ENCODE measurements at places on chromosomes 16 and 17.
A peak's percentile ranks its signal among the peaks of the same experiment; 100 is the strongest.

DNA sequence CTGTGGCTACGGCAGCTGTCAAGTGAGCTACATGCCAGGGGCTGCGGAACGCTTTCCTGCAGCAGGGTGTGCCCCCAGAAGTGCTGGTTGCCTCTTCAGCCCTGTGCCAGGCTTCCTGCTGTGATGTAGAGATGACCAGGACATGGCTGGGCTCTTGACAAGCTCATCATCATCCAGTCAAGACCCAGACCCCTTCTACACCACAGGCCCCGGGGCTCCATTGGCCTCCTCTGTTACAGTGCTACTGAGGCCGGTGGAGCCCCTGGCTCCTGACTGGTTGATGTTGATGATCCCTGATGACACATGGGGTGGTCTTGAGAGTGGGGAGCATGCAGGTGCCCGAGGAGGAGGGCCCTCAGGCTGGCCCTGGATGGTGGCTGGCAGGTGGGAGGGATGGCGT lies 50.1 kb downstream of the B9D1 start:
- no peak for DNase-seq

- no peak for DNase-seq
Observed at GRCh38 chr16:61897657-61898056, 138.6 kb downstream of the CDH8 start.

DNA sequence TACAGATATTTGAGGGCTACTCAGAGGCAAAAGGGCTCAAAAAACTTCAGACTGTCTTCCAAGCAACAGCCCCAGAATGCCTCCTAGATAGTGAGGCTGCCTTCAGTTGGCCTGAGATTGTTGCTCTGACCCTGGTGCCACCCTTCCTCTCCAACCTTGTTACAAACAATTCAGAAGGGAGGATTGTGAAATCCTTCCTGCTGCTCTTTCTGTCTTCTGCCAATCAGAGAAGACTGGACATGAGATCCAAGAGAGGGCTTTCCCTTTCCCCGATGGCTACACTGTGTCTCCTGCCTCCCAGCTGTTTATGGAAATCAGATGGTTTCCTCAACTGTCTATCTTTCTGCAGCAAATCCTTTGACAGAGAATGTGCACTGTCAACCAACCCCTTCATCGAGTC lies 419.9 kb downstream of the CDH13 start:
- DNase-seq = no peak

GRCh38 chr17:614653-615546 lies 99.7 kb downstream of the VPS53 start:
- DNase-seq = no peak

DNA sequence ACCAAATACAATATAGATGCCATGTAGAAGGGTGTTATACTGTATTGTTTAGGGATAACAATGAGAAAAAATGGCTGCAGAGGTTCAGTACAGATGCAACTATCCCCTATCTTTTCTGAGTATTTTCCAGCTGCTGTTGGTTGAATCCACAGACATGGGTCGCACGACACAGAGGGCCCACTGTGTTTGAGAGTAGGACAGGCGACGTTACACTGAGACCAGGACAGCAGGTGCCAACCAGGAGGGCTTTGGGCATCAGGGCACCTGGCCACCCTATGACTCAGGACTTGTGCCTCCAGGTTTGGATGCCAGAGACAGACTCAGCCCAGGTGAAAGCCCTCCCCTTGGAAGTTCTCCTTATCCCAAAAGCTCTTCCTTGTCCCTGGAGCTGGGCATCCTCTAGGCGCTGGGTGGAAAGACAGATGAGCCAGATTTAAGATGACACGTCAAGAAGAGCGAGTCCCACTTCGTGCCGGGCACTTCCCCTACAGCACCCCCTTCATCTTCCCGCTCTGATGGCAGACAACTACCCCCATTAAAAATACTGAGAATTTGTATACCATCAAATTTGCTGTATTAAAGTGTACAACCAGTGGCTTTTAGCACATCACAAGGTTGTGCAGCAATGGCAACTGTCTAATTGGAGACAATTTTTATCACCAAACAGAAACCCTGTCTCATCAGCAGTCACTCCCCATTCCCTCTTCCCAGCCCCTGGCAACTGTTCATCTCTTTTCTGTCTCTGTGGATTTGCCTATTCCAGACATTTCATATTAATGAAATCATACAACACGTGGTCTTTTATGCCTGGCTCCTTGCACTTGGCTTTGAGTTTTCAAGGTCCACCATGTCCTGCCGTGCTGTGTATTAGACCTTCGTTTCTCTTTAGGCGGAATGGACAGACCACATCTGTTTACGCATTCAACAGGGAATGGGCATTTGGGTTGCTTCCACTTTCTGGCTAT lies 30.6 kb downstream of the TNFRSF13B start:
- no peak for DNase-seq

DNA sequence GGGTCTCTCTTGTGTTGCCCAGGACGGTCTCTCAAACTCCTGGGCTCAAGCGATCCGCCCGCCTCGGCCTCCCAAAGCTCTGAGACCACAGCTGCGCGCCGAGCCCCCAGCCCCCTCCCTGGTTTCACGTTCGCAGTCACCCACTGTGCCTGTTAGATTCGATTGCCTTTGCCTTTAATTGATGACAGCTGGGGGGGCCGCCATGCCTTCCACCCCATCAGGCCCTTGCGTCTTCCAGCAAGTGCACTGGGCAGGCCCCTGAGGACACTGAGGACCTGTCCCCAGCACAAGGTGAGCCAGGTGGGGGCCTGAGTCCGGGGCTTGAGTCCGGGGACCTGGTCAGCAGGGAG lies 3.3 kb downstream of the IGFALS start:
- no peak for DNase-seq

GRCh38 chr17:70314506-70314905 lies 145.2 kb downstream of the KCNJ2 start:
- DNase-seq = no peak

- DNase-seq = no peak
Observed at GRCh38 chr16:89010210-89010925, 33.4 kb upstream of the CBFA2T3 start.

DNA sequence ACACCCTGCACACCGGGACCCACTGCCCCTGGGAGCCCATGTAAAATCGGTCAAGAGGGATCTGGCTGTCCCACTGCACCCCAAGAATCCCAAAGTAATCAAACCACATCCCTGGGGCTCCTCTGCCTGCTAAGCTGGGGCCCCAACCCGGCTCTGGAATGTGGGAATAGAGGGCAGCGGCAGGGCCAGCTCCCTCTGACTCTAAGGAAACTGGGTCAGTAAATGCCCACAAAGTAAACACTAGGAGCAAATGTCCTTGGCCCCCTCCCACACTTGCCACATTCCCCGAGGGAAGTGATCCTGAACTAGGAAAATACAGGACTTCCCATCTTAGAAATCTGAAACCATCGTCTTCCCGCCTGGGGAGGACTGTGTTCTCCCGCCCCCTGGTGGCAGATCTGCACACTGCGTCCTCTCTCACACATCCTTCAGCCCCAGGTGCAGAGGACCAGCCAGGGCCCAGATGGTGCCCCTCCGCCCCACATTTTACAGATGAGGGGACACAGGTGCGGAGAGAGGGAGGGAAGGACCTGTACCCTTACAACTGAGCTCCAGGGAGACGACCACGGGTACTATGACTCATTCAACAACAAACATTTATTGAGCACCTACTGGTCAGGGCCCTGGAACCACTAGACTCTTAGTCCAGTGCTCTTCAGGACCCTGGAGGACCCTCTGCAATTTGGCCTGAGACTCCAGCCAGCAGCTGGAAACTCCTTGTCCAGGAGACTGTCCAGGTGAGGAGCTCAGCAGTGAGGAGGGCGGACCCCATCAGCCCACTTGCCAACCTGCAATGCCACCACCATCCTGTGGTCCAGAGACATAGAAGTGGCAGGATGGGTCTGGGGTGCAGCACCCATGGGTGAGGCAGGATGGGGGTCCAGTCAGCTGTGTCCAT lies 10.1 kb downstream of the P3H4 start:
- peak; percentile 31 for DNase-seq

DNA sequence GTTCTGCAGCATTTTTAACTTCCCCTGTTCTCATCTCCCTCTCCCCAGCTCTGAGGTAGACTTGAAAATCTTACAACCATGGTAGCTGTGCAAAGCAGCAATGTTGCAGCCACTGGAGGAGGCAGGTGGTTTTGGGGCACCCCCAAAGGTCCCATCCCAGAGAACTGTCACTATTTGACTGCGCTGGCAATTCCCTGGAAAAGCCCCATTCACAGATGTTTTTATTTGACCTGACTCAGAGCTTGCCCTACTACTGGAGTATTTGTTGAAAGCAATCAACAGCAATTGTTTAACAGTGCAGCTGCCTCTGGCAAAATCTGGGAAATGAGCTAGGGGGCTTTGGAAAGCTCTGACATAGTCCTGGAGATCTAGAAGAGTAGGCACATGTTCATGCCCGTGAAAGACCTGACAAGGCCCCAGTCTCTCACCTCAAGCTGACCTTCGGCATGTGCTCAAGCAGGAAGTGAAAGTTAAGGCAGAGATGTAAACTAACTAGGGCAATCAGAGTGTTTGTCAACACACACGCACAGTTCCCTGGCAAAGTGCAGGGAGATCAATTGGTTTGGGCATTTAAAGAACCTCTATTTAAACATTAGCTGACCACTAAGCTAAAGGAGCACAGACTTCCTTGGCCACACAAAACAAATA lies 19.7 kb upstream of the PIK3R5 start:
- no peak for DNase-seq

DNA sequence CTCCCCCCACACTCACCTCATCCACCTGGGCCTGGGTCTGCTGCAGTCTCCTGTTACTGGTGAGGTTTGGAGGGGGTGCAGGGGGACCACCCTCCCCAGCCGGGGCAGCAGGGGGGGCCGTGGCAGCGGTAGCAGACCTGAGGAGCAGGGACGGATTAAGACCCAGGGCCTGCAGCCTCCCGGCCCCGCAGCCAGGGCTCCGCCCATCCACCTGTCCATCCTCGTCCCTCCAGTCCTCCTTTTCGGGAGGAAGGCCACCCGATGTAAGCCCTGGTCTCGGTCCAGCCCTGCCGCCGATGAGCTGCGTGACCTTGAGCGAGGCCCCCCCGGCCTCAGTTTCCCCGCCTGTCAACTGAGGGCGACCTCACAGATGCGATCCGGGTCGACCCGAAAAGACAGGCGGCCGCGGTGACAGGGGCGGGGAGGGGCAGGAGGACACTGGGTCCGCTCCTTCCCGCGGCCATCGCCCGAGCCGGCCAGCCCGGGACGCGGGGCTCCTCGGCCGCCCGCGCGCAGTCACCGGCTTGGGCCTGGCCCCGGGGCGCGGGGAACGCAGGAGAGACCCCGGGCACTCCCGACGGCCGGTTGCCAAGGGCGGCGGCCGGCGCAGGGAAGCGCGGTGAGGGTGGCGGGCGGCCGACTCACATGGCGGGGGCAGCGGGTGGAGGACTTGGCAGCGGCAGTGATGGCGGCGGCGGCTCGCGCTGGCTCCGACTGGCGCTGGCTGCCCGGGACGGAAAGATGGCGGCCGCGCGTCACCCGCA lies at the start of gene VAMP2:
Gene VAMP2 (minus strand): TSS at position 716 of the 764 bp plus-strand sequence. CDS start 69 bp downstream, at position 647.
- peak; percentile 55 for DNase-seq

DNA sequence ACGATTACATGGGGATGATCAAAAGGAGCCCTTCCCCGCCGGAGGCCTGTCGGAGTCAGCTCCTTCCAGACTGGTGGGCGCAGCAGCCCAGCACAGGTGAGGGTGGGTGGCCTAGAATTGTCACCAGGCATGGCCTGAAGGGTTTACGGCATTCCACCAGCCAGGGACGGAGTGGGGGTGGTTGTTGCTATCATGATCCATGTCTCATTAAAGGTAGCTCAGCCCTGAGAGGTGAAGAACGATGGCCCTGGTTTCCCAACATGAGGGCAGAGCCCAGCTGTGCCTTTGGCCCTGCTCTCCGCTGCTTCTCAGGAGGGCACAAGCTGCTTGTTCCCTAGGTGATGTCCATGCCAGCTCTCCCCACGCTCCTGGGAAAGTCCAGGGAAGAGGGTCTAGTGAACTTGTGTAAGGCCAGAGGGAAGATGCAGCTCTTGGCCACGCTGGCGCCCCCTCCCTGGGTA lies 14.2 kb downstream of the IRF8 start:
- no peak for DNase-seq

GRCh38 chr17:76336756-76337412 lies 16.8 kb downstream of the PRPSAP1 start:
- no peak for DNase-seq

GRCh38 chr16:79638386-79638785 lies 37.8 kb upstream of the MAF start:
- no peak for DNase-seq

GRCh38 chr17:80036715-80037477 lies 454 bp downstream of the CCDC40 start:
- DNase-seq = no peak

GRCh38 chr17:9772658-9773057 lies 18.7 kb downstream of the DHRS7C start:
- no peak for DNase-seq

DNA sequence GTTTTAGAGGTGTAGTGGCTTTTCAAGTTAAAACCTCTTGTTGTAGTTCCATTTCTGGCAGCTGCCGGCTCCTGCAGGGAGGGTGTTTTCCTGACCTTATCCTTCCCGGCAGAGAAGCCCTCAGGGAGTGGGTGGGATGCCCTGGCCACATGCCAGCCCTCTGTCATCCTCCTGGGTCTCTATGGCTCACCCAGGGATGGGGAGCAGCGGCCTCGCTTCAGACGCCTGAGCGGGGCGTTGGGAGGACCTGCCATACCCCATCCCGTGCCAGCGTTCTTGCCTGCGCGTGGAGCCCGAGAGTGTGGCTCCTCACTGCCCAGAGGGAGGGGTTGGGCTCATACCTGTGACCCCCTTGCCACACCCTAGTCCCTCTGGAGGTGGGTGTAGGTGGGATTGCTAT lies 11.9 kb downstream of the KCNJ12 start:
- no peak for DNase-seq

DNA sequence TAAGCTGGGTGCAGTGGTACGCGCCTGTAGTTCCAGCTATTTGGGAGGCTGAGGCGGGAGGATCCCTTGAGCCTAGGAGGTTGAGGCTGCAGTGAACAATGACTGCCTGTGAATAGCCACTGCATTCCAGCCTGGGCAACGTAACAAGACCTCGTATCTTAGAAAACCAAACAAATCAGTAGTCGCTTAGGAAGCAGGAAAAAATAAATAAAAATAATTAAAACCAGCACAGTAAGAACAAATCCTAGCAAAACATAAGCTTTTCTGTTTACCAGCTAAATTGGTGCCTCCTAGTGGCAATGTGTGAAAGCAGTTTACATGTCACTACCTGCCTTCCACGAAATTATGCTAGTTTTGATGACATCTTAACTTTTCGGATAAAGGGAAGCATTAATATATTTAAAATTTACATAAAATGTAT lies 1.3 kb downstream of the ARMC5 start:
- no peak for DNase-seq

GRCh38 chr17:17553217-17554195 lies 38.0 kb downstream of the PEMT start:
- DNase-seq = no peak

DNA sequence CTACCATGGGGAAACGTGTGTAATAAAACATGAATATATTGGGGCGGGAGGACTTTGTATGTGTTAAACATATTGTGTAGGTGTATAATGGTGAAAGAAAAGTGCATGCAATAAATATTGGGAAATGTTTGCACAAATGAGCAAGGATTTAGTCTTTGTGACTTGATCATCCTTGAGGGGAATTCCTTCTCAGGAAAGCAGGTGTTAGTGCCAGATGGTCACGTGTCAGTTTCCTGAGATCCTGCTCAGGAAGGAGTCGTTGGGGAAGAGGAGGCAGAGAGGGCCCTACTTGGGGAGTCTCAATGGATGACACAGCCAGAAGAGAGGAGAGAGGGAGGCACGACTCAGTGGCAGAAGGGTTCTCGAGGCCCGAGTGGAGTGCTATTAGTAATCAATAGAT lies 53.2 kb downstream of the MSI2 start:
- no peak for DNase-seq

Data from activated naive CD4-positive, alpha-beta T cell (primary cell).